ENCODE measurements at places on chromosomes 7 and 10. TPM values are rescaled to one million over a fixed set of nuclear protein-coding genes. Genes with fewer than 3 reads are reported as not detected.

Gene HIF1AN
- 4.6 TPM for total RNA-seq

Gene FAM237B
- total RNA-seq = not detected

Gene RELN
- 2.4 TPM for total RNA-seq

Gene LYZL1
- total RNA-seq = not detected

DNA sequence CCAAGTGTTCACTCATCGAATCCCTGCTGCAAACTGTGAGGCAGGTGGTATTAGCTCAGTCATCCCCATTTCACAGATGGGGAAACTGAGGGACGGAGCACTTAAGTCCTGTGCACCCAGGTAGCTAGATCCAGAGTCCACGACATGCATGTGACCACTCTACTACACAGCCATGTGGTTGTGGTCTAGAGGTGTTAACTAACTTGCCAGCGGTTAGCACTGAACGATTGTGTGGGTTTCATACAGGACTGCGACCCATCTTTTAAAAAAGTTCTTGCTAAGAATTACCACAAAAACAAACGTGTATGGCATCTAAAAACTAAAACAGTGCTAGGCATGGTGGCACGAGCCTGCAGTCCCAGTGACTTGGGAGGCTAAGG lies 16.1 kb upstream of the ABCC2 start:
- DNase-seq = no peak
